ENCODE measurements at places on chromosomes 5 and 9.

- no peak for DNase-seq
Measured at GRCh38 chr9:12060811-12061210, 632.4 kb upstream of the TYRP1 start.

GRCh38 chr9:121771418-121771817 lies 120.0 kb downstream of the DAB2IP start:
- DNase-seq = no peak

- peak; percentile 48 for DNase-seq
Measured at GRCh38 chr9:114507726-114508125, 2.5 kb upstream of the WHRN start.

- no peak for DNase-seq
Measured at GRCh38 chr5:90093751-90094485, 315.6 kb downstream of the CETN3 start.

- no peak for DNase-seq
Measured at GRCh38 chr5:145701404-145701803, 133.7 kb downstream of the PRELID2 start.

GRCh38 chr5:13632676-13633075 lies 311.8 kb downstream of the DNAH5 start:
- DNase-seq = no peak

DNA sequence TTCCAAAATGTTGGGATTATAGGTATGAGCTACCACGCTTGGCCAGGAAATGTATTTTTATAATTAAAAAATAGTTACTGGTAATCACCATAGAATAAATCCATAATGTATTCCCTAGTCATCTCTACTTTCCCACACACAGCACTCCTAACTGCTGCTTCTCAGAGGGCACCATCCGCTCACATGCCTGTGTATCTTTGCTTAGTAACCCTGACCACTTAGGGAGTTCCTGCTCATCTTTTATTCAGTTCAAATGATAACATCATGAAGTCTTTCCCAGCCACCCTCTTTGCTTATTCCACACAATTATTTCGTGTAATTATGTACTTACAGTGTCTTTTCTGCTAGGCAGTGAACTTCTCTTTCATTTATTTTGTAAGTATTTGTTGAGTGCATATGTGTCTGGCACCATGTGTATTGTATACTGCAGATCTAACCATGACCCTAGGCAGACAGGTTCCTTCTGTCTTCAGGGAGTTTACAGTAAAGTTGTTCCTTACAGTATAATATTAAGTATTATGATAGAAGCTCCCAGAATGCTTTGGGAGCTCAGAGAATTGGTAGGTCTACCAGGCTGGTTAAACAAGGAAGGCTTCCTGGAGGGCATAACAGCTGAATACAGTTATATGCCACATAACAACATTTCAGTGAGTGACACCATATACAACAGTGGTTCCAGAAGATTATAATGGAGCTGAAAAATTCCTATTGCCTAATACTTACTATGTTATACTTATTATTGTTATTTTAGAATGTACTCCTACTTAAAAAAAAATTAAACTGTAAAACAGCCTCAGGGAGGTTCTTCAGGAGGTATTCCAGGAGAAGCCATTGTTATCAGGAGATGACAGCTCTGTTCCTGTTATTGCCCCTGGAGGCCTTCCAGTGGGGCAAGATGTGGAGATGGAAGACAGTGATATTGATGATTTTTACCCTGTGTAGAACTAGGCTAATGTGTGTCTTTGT lies 39.2 kb downstream of the DCAF10 start:
- no peak for DNase-seq

GRCh38 chr9:112408275-112408674 lies 28.4 kb downstream of the HSDL2 start:
- no peak for DNase-seq

GRCh38 chr9:73038089-73038509 lies 85.2 kb upstream of the ALDH1A1 start:
- DNase-seq = no peak

DNA sequence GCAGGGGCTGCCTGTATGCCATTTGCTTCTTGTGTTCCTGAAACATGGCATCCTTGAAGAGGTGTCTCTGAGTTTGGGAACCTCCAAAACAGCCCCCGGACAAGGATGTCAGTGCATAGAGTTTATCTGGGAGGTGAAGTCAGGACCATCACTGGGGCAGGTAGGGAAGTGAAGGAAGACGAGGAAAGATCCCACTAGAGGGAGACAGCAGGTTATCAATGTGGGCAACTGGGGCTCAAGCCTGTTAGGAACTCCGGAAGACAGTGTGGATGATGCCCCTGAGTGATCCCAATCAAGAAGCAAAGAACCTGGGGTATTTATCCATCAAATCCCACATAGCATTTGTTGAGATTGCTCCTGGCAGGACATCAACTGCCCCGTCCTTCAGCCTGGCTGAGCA lies 233.1 kb downstream of the AGTPBP1 start:
- DNase-seq = no peak

DNA sequence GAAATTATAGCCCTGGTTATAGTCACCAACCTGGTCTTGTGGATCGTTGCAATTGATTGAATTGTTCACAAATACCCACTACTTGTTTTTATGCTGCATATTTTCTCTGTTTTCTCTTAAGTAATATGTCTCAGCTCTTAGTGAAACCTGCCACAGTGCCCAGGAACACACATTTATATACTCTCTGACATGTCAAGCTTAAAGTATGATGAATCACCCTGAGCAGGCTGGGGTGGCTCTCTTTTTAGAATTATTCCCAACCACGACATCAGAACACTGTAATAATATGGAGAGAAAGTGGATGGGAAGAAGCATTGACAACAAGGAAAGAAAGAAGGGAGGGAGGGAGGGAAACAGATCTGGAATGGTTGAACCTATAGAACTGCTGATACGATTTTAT lies 72.8 kb upstream of the ZNF608 start:
- no peak for DNase-seq

DNA sequence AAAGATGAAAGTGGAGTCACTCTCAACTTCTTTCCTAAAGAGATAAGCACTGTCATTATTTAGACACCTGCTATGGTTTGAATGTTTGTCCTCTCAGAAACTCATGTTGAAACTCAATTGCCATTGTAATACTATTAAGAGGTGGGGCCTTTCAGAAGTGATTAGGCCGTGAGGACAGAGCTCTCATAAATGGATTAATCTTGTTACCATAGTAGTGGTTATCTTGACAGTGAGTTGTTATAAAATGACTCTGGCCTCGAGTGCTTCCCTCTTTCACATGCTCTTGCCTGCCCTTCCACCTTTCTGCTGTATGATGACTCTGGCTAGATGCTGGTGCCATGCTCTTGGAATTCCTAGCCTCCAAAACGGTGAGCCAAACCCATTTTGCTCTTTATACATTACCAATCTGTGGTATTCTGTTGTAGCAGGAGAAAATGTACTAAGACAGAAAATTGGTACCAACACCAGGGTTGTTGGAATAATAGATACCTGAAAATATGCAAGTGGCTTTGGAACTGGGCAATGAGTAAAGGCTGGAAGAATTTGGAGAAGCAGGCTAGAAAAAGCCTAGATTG lies 38.0 kb downstream of the GDA start:
- DNase-seq = peak; percentile 84

DNA sequence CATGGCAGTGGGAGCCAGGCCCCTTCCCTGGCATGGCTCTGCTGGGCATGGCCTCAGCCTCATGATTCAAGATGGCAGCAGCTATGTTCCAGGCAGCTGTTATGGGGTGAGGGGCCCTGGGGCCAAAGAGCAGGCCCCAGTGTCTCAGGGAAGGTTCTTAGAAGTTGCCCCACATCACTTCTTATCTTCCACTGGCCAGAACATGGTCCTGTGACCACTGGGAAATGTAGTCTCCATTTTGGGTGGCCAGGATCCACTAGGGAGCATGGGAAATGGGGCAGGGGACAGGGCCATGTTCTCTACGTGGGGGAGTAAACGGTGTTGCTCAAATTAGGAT lies 18.3 kb downstream of the SUSD3 start:
- DNase-seq = no peak

DNA sequence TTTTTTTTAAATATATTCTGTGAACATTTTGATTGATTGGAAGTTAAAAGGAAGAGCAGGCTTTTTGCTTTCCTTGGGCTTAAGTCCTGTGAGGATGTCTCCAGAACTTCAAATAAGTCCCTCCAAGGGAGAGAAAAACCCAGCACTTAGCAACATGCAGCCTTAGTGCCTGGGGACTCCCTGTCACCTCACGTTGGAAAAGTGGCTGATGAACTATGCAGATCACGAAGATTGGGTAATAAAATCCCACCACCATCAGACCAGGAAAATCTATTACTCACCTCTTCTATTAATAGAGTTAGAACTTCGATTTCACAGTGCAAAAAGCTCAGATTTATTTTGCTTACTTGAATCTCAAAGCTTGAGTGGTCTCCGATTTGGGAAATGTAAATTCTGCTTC lies 507.0 kb downstream of the MAT2B start:
- DNase-seq = no peak

GRCh38 chr5:82405618-82406204 lies 127.6 kb upstream of the RPS23 start:
- peak; percentile 38 for DNase-seq

DNA sequence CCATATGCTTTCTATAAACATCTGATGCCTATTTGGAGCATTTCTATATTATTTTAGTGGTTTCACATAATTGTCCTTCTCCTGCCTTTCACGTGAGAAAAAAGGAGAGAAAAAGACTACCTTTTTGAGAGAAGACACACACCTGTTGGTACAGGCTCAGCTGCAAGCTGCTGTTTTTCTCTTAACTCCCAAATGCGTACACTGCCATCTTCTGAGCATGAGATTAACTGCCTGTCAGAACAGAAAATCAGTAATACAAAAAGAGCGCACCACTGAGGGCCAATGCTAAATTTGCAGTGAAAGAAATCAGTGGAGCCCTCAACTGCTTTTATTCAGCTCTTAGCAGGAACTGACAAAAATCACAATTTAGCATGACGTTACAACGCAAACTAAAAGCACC lies 54.9 kb downstream of the WDR41 start:
- DNase-seq = peak; percentile 8

DNA sequence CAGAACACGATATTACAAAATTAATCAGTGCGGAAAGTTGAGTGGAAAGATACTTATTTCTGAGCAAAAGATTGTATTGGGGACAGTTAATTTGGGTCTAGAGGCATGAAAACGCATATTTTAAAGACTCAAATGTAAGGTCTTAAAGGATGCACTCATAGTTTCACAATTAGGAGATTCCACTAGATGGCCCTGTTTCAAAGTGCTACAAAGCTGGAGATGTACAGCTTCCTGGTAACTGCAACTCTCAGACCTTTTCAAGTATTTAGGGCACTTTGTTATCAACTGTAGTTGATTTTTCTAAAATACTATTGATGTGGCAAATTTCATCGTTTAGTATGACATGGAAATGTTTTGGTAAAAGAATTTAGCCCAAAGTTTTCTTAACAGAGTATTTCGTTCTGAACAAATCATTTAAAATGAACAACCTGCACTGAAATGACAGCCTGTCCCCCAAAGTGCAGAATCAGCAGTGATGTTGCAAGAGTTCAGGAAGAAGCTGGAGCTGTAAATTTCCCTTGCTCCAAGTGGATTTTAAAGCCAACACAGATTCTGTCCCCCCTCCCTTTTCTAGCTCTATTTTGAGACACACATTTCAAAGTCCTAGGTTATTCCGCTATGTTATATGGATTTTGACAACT lies 16.2 kb upstream of the NDUFB6 start:
- DNase-seq = peak; percentile 2

- DNase-seq = no peak
Measured at GRCh38 chr9:113618836-113619490, 155.4 kb downstream of the RGS3 start.

GRCh38 chr5:67168069-67168468 lies 28.5 kb downstream of the CD180 start:
- DNase-seq = no peak

- no peak for DNase-seq
Measured at GRCh38 chr9:16031486-16031885, 478.6 kb downstream of the CCDC171 start.

GRCh38 chr9:81694541-81694940 lies 5.2 kb upstream of the TLE1 start:
- DNase-seq = no peak

DNA sequence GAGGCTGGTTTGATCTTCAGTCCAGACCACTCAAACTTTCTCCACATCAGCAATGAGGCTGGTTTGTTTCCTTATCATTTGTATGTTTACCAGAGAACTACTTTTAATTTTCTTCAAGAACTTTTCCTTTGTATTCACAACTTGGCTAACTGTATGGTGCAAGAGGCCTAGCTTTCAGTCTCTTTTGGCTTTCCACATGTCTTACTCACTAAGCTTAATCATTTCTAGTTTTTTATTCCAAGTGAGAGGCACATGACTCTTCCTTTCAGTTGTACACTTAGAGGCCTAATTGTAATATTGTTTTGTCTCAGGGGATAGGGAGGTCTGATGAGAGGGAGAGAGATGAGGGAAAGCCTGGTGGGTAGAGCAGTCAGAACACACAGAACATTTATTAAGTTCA lies 554.0 kb upstream of the ARRDC3 start:
- DNase-seq = no peak

DNA sequence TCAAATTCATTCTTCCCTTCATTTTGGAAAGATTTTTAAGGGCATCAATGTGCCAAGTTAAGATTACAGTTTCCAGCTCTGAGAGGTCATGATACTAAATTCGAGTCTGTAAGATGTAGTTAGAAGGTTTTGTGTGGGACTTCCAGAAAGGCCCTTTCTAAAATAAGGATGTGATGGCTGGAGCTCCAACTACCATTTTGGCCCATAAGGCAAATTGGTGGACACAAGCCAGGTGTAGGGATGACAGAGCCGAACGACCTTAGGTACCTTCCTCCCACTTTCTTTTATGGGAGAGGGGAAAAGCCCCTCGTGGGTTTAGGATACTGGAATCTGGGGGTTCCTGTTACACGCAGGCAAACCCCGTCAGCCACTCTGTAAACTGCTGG lies 54.3 kb upstream of the PTPDC1 start:
- DNase-seq = no peak

- no peak for DNase-seq
Measured at GRCh38 chr9:111004936-111005335, 33.3 kb downstream of the LPAR1 start.

DNA sequence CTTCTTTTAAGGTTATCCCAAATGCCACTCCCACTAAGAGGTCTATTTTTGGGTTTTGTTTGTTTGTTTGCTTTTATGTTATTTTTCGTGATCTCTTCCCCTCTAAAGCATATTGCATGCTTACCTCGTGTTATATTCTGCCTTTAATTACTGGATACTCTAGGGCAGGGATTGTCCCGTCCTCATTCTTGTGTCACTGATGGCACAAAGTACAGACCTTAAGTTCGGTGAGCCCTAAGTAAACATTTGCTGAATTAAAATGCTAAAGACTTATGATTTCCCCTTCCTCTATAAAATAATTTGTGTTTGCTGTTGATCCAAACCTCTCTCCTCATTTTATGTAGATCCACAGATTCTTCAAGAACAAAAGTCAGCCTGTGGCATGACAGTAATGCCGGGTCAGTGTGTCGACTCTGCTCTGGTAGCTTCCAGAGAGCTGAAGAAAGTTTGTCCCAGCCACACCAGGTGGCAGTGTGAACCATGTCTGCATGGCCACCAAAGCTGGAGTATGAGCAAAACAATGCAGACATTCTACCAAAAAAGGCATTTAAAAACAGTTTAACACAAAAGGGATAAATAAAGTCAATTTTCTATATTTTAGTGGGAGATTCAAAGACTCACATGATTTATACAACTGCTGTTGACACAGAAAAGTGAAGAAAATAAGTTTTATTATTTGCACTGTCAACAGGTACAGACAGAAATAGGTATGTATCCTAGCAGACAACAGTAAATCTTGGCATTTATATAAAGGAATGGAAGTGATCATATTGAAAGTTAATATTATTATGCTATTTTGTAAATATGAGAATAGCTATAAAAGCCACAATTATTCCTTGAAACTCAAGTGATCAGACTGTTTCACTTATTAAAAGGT lies 17.9 kb upstream of the POC5 start:
- DNase-seq = peak; percentile 8
